Activated CD8-positive, alpha-beta memory T cell treated with anti-CD3 and anti-CD28 coated beads for 1 hour (primary cell): ENCODE measurements at places on chromosomes 2 and 18.

GRCh38 chr2:165629776-165630175 is 160.3 kb downstream of the CSRNP3 start:
- DNase-seq: no peak

GRCh38 chr2:62430146-62430545 is 75.8 kb downstream of the TMEM17 start:
- DNase-seq: no peak

GRCh38 chr2:172285010-172285621 is 142.3 kb upstream of the ITGA6 start:
- no peak for DNase-seq

DNA sequence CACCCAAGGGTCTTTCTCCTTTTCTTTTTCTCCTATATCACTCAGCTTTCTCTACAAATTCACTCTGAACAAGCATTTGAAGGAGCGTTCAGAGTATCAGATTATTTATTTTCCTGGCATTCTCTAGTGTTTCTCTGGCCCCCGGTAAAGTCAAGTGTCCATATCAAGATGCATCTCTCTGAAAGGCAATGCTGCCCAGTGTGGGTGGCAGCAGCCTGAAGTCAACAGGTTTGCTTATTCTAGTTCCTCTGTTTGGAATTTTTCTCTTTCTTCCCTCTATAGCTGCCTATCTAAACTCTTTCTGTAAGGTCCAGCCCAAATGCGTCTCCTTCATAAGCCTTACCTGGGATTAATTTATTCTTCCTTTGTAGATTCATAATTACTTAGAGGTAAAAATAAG is 526.2 kb upstream of the TNP1 start:
- no peak for DNase-seq

DNA sequence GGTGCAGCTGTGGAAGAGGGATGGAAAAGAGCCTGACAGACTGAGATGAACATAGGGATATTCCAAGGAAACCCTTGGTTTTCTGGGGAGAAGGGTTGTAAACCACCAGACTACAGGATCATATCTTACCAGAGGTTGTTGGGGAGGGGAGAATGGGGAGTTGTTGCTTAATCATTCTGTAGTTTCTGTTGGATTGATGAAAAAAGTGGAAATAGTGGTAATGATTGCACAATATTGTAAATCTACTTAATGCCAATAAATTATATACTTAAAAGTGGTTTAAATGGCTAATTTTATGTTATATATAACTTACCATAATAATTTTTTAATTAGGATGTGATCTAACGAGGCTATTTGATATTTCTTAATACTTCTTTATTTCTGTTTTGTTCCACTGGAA is 800.9 kb downstream of the BCL11A start:
- no peak for DNase-seq

- no peak for DNase-seq
Measured at GRCh38 chr2:236338495-236339184, 74.4 kb upstream of the ASB18 start.

- no peak for DNase-seq
Measured at GRCh38 chr2:233996461-233996860, 54.0 kb upstream of the SPP2 start.

- DNase-seq: no peak
Measured at GRCh38 chr2:76283350-76283749, 572.6 kb upstream of the GCFC2 start.

DNA sequence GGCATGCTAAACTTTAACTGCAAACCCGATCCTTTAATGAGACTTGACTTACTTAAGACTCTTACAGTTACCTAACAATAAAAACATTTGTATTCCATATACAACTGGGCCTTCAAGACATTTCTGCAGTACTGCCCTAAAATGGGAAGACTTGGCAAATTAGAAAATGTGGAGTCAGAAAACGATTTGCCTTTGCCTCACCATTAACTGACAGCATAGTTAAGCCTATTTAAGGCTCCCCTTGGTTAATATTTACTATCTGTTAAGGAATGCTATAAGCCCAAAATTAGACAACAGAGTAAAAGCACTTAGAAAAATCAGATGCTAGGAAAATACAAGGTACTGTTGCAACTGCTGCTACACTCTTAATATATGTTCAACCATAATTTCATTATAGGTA is 18.7 kb downstream of the TYW5 start:
- no peak for DNase-seq

DNA sequence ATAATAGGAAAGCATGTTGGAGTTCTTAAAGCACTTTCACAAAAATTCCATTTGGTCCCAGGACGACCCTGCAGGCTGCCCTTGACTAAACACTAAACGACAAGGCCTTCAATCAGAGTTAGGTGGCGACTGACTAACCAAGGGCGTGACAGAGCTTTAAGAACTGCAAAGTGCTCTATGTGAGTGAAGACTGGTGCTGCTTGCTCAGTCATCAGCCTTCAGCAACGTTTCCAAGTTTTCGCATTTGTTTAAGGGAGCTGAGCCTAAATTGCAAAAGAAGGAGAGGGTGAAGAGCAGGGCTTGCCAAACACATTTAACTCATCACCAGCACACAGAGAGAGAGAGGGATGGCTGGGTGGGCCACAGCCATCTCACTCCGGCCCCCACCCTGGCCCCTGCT is 204.7 kb upstream of the PID1 start:
- DNase-seq: no peak

DNA sequence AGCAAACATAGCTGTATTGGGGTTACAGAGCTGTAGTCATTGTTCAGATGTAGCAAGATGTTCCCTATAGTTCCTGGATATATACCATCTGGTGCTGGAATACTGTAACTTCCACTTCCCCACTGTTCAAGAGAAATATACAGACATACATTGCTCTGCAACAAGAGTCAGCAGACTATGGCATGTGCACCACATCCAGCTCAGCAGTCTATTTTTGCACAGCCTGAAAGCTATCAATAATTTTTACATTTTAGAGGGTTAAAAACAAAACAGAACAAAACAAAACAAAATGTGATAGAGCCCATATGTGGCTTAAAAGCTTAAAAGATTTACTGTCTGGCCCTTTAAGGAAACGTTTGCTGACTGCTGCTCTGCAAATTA is 31.8 kb upstream of the VIT start:
- no peak for DNase-seq
